ENCODE measurements at places on chromosomes 5 and 9. TPM values are rescaled to one million over a fixed set of nuclear protein-coding genes. Genes with fewer than 3 reads are reported as not detected.

GRCh38 chr5:36161361-36161760 lies 9.4 kb downstream of the SKP2 start:
- no peak for DNase-seq

GRCh38 chr5:56175021-56175420 lies 58.1 kb downstream of the ANKRD55 start:
- no peak for DNase-seq

GRCh38 chr9:95506678-95507463 lies 9.9 kb downstream of the PTCH1 start:
- no peak for DNase-seq

The HAND1 gene
- not detected for total RNA-seq

- DNase-seq: no peak
Observed at GRCh38 chr5:170722316-170722715, 61.2 kb upstream of the GABRP start.

DNA sequence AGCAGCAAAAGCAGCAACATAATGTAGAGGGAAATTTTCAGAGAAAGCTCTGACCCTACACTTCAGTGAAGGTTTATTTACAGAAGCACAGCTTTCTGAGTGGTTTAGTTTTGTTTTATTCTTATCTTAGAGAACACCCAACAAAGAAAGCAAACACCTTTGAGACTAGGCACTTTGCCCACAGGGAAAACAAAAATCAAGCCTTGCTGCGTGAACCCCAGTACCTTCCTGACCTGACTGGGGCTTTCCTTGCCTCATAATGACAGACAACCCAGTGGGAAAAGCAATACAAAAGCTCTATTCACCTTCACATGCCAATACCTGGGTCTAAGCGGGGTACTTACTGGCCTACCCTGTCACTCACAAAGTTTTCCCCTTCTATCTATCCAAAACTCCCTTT lies 189.8 kb downstream of the HINT1 start:
- DNase-seq: no peak

The PCDH12 gene
- total RNA-seq: 3.9 TPM

DNA sequence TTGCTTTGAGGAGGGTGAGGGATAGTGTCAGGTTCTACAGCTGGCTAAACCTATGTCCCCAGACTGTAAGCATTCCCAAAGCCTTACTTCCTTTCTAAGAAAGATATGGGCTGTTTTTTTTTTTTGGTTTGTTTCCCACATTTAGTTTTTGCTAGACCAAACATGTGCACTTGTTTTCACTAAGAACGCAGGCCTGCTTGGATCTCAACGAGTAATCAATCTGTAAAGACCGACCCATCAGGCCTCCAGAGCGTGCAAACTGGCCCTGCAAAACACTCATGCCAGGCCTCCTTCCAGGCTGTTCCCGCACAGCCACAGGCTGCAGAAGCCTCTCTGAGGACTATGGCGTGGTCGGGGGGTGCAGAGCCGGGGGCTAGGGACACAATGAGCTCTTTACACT lies 304.8 kb upstream of the PANK3 start:
- no peak for DNase-seq

GRCh38 chr5:174503461-174504265 lies 220.7 kb upstream of the MSX2 start:
- no peak for DNase-seq

DNA sequence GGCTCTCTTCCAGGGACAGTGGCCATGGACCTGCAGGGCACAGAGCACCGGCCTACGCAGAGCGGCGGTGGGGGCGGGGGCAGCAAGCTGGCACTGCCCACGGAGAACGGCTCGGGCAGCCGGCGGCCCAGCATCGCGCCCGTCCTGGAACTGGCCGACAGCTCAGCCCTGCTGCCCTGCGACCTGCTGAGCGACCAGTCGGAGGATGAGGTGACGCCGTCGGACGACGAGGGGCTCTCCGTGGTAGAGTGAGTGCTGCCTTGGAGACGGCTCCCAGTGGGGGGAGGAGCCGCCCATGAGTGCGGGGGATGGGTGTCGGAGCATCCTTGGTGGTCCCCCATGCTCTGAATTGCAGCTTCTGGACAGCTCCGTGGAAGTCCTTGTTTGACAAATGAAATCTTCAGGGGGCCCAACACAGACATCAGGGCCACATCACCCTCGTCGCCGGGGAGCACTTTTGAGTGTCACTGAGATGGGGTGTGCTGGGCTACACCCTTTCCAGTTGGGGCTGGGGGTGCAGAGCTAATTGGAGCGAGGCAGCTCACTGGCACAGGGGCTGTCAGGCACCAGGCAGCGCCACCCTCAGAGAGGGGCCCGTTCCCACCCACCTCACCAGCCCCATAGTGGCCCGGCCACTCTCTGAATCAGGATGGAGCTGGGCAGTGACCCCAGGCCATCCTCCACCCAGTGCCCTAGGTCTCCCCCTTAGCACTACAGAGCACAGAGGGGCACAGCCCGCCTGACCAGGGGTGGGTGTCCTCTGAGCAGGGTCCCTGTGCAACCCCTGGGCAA lies 70.9 kb downstream of the KCNT1 start:
- DNase-seq: no peak

DNA sequence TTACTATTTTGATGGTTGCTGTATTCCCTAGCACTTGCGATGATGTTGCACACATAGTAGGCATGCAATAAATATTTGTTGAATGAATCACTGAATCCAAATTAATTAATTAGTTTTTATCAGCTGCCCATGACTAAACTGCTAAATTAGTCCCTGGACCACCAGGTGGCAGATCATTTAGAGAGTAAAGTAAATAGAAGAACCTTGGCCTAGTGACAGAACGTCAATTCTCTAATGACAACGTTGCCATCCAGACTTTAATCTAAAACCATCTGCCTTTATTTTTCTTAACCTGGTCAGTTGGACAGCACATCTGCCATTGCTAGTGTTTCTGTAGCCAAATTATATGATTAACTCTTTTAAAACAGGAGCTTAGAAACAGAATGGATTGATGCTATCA lies 457.5 kb downstream of the KIF4B start:
- DNase-seq: no peak

DNA sequence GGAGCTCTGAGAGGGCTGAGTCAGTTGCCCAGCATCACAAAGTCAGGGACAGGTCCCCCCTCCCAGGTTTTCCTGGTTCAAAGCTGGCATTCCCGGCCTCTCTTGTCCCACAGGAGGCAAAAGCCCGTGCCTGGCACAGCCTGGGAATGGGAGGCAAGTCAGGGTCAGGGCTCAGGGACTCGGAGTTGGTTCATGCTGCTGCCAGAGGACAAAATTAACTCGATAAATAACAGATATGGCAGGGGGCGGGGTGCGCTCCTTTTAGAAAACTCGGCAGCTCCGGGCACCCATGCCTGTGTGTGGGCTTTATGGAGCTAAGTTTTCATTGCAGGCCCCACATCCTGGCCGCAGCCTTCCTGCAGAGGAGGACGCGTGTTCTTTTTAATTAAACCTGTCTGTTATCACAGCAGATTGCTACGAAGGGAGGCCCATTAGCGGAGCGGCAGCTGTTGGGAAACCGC lies 62.8 kb upstream of the LMX1B start:
- DNase-seq: no peak

GRCh38 chr5:10289991-10290390 lies 17.7 kb downstream of the CMBL start:
- no peak for DNase-seq

DNA sequence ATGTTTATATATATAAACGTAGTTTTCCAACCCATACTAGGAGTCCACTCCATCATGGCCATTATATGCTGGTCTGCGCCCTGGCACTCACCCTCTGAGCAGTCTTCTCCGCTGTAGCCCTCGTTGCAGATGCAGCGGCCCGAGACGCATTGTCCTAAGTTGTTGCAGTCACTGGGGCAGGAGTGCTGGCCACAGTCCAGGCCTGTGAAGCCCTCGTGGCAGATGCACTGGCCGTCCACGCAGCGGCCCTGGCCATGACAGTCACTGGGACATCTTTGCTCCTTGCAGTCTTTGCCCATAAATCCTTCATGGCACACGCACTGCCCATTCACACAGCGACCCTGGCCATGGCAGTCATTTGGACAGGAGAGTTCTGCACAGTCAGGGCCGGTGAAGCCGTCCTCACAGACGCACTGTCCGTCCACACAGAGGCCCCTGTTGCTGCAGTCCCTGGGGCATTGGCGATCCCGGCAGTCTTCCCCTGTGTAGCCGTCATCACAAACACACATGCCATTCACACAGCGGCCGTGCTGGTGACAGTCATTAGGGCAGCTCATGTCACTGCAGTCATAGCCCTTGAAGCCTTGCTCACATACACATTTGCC lies 32.1 kb downstream of the TNC start:
- no peak for DNase-seq

The ARRDC3 gene
- 58.2 TPM for total RNA-seq

DNA sequence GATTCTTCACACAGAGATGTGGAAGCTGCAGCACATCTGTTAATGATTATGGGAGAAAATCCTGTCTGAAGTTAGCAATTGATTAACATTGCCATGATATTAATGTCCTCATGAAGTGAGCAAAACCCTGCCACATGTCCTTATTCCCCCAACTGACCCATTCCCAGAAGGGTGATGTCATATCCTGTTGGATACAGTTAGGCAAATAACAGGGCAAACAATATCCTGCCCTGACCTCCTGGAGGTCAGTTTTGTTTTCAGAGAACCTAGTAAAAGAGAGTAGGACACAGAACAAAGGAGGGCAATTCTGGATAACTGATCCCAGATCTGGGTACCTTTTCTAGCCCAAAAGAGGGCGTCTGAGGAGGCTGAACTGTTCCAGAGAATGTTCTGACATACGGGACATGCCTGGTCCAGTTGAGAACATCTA lies 11.0 kb downstream of the ABLIM3 start:
- no peak for DNase-seq

DNA sequence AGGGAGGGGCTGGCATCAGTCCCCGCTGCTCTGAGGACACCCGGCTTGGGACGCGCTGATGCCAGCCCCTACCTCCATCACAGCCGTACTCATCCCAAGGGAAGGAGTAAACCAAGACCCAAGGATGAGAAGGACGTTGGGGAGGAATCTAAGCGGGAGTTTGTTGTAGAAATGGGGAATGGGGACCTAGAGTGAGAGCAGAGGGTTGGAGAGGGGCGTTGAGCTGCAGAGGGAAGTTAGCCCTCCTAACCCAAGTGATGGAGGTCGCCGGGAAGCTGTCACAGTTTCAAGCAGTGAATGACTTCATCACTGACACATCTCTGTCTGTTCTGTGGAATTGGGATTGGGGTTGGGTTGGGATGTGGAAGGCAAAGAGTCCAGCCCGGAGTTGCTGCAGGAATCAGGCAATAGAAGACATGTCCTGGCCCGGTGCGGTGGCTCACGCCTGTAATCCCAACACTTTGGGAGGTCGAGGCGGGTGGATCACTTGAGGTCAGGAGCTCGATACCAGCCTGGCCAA lies 759 bp upstream of the SUSD1 start:
- no peak for DNase-seq

DNA sequence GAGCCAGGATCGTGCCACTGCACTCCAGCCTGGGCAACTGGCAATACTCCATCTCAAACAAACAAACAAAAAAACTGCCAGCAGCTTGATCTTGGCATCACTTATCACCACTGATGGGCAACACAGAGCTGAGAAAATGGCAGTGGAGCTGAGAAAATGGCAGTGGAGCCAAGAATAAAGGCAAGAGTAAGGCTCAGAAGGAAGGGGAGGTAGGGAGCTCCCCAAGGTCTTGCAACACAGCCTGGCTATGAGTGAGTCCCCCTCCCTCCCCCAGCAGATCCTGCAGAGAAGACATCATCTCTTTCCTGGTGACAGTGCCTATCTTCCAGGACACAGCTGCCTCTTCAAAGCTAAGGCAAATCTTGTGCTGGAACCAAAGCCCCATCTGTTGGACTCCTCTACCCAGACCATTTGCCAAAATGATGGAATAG lies 70.3 kb downstream of the UGCG start:
- no peak for DNase-seq

The PRR7 gene
- 8.7 TPM for total RNA-seq

- no peak for DNase-seq
Observed at GRCh38 chr5:102628441-102629175, 126.5 kb upstream of the PAM start.

The LRRTM2 gene
- 0.20 TPM for total RNA-seq

The FRRS1L gene
- 3.9 TPM for total RNA-seq

DNA sequence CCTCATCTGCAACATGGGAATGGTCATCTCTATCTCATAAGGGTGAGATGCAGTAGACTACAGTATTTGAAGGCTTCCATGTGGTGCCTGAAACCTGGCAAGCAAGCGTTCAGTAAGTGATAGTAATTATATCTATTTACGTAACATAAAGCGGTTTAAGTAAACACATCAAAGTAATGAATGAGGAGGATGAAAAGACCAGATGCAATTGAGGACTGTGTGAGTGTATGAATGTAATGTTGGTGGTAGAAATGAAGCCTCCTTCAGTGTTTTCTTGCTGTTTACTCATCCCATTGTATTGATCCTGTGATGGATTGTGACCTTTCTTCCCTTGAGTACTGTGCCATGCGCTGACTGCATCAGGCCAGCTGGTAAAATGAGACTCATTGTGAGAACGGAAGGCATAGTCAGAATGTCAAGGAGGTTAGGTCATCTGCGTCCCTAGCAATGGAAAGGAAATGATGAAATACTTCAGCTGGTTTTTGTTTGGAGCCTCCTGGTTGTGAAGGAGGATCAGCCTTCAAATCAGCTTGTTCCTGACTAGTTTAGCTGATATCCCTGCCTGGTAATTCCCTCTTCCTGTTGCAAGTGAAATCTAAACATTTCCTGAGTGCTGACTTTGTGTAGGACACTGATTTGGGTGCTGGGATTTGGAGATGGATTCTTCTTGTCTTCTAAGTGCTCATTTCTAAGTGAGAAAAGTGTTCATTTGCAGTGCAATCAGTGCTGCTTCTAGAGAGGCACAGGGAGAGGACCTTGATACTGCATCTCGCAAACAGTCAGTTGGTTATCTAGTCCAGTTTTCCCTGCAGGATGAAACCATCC lies 35.6 kb downstream of the TNFSF8 start:
- no peak for DNase-seq

The MAST4 gene
- 19.5 TPM for total RNA-seq

DNA sequence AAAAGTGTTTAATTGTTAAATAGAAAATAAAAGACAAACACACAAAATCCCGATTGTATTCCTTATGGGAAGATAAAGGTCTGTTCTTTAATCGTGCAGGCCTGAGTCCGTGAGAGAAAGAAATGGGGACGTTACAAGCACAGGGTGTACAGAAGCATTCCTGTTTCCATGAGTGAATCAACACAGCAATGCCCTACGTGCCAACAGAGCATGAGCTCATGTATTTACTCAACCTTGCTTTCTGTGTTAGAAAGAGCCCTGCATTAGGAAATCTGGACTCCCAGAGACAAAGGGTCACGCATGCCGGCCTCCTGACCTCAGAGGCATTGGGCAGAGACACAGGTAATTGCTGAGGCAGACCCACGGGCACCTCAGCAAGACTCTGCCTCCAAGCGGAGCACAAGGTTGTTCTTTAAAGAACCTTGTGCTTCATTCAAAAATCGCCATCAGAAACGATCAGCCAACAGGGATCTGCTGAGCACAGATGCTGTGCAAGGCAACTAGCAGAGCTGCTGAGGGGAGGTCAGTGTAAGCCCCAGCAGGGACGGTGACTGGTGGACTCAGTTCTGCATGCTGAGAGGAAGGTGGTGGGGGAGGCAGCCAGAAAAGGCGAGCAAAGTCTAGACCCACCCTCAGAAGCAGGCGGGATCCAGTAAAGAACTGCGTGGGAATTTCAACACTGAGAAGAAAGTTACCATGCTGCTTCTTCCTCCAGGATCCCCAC lies 101.0 kb downstream of the TLE1 start:
- no peak for DNase-seq

Measured in tibial nerve (tissue), 4 donors.